Activated naive CD8-positive, alpha-beta T cell treated with anti-CD3 and anti-CD28 coated beads for 36 hours (primary cell): ENCODE measurements at places on chromosomes 1 and 21. TPM values are rescaled to one million over a fixed set of nuclear protein-coding genes. Genes with fewer than 3 reads are reported as not detected.

Gene ITLN2
- not detected for total RNA-seq

Gene MEGF6
- 1.7 TPM for total RNA-seq

Gene CFHR5
- not detected for total RNA-seq

Gene KCTD3
- 5.1 TPM for total RNA-seq

Gene FGR
- 0.30 TPM for total RNA-seq

Gene CHD5
- 0.56 TPM for total RNA-seq

GRCh38 chr1:227244339-227245118 is 73.8 kb downstream of the CDC42BPA start:
- DNase-seq: no peak

GRCh38 chr1:205217418-205217817 is 5.9 kb upstream of the DSTYK start:
- DNase-seq: no peak

- DNase-seq: no peak
Measured at GRCh38 chr1:59504276-59504675, 207.4 kb downstream of the FGGY start.

GRCh38 chr1:197948926-197949899 is 32.0 kb downstream of the LHX9 start:
- DNase-seq: peak; percentile 48

GRCh38 chr1:226672339-226672762 is 66.7 kb downstream of the ITPKB start:
- DNase-seq: no peak

DNA sequence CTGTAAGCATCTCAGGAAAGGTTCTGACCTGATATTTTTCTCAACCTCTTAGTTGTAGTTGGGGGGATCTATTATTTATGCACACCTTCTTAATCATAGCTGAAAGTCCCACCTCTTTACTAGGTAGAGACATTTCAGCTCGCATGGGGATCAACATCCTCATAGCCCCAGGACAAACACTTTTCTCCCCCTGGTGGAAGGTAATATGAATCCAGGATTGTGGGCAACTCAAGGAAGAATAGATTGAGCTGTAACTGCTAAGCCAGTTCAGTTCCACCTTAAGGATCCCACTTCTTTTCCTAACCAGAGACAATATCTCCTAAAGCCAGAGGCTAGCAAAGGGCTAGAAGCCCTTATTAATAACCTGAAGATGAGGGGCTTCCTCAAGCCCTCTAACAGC is 25.4 kb upstream of the SMYD3 start:
- no peak for DNase-seq

- no peak for DNase-seq
Measured at GRCh38 chr21:43922949-43923348, 57.9 kb downstream of the AGPAT3 start.

DNA sequence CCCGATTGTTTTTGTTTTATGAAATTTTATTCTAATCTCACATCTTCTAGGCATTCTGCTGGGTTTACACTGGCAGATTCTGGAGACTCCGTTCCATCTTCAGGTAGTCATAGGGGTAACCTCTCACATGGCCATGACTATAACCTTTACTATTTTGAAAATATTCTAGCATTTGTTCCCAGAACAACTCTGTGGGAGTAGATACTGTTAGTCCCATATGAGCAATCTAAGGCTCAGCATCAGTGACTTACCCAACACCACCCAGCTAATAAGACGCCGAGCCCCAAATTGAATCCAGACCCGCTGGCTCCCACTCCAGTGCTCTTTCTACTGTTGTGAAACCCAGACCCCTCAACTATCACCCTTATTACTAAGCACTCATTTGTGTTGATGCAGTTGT is 9.8 kb downstream of the ADAMTS4 start:
- no peak for DNase-seq

DNA sequence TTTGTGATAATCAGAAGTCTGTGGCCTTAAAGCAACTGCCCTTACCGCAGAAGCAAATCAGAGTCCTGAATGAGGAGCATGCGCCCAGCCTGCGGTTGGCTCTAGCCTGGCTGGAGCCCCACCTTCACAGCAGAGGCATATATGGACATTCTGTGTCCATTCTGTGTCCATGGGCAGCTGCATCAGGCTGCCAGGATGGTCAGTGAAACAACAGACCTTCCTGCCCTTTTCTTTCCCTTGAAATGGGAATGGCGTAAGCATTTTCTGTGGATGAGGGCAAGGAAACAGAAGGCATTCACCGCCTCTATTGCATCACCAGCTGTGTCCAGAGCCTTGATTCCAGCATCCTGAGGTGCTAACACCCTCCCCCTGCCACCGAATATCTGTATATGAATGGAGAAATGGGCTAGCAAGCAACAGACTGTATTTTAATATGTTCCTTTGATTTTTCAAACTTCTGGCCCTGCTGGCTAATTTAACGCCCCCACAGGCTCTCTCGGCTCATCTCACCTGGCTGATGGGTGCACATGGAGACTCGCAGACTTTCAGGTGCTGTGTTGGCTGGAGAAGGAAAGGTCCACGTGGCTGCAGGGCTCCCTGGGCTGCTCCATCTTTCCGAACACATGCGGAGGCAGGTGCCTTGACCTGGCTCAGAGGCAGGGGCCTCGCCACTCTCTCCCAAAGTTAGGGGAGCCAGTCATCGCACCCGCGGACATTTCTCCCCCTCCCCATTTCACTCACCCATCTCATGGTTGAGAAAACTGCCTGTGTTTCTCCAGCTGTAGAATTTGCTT is 159.2 kb downstream of the GALNT2 start:
- DNase-seq: no peak
